Spinal cord (tissue), 10 donors: ENCODE measurements at places on chromosomes 2 and 18.

- no peak for DNase-seq
These were observed 63.6 kb downstream of the MARCO start for GRCh38 chr2:119005555-119005954.

GRCh38 chr2:74515981-74516633 lies 1.9 kb downstream of the TLX2 start:
- DNase-seq: no peak

DNA sequence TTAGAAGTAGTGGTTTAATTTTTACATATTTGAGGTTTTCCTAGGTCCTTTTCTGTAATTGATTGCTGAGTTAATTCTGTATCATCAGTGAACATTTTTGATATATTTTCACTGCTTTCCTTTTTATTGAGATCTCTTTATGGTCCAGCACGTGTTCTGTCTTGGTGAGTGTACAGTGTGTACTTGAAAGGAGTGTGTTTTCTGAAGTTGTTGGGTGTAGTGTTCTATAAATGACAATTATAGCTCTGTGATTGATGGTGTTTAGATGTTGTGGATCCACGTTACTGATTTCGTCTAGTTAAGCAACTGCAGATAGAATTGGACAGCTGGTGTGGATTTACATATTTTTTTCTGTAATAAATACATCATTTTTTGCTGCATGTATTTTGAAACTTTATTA lies 32.7 kb downstream of the AGFG1 start:
- no peak for DNase-seq

DNA sequence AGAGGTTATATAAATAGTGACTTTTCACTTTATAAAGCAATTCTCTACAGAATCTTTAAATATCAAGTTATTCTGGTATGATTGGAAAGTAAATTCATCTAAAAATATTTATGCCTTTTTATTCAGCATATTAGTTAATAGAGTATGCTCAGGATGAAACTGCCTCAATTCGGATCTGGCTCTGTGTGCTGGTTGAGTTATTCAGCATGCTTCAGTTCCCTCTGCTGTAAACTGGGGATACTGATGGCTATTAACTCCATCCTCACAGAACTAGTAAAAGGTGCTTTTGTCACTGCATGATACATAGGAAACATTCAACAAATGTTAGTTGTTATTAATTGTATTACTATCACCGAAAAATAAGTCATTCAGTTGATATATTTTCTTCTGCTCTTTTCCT lies 250.3 kb downstream of the NRXN1 start:
- no peak for DNase-seq

DNA sequence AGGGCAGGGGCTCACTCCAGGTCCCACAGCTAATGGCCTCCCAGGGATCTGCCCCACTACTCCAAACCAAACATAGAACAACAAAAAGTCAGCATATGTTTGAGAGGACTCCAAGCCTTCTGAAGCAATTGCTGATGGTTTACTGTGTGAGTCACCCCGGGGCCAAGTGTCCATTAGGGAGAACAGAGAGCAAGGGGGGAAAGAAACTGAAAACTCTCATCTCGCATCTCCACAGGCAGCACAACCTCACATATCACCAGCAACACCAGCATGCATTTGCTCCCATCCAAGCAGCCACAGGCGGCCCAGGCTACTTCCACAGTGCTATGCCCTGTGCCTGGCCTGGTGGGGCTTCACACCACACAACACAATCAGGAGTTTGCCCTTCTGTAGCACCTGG lies 39.1 kb downstream of the CYRIA start:
- no peak for DNase-seq
